ENCODE measurements at places on chromosomes 11 and 22. TPM values are rescaled to one million over a fixed set of nuclear protein-coding genes. Genes with fewer than 3 reads are reported as not detected.

Gene FGF19
- not detected for total RNA-seq

Gene MRGPRE
- not detected for total RNA-seq

Gene SLC43A1
- total RNA-seq: 23.3 TPM

Gene KRTAP5-1
- not detected for total RNA-seq

Gene OR8G5
- not detected for total RNA-seq

Gene HBB
- total RNA-seq: not detected

Gene OR51I1
- not detected for total RNA-seq

Gene RHOD
- 0.57 TPM for total RNA-seq

Gene PLEKHA7
- 5.1 TPM for total RNA-seq

Gene ZNF280B
- 2.1 TPM for total RNA-seq

Gene OR52M1
- total RNA-seq: not detected

Gene FGF3
- total RNA-seq: not detected

Gene AQP11
- 0.34 TPM for total RNA-seq

Gene ADM
- total RNA-seq: 3.5 TPM

Gene APLNR
- not detected for total RNA-seq

Gene CSNK2A3
- 2.2 TPM for total RNA-seq

Gene MOB2
- 15.9 TPM for total RNA-seq

Gene FAM76B
- 45.0 TPM for total RNA-seq

Gene ACCSL
- not detected for total RNA-seq

Gene OR52E8
- total RNA-seq: not detected
